Stimulated activated naive CD8-positive, alpha-beta T cell treated with anti-CD3 and anti-CD28 coated beads, Interleukin-15, Interleukin-2, amounts not matched to agents 100 U/mL and 50 U/mL, for 24 hours (primary cell): ENCODE measurements at places on chromosomes 7 and 10.

DNA sequence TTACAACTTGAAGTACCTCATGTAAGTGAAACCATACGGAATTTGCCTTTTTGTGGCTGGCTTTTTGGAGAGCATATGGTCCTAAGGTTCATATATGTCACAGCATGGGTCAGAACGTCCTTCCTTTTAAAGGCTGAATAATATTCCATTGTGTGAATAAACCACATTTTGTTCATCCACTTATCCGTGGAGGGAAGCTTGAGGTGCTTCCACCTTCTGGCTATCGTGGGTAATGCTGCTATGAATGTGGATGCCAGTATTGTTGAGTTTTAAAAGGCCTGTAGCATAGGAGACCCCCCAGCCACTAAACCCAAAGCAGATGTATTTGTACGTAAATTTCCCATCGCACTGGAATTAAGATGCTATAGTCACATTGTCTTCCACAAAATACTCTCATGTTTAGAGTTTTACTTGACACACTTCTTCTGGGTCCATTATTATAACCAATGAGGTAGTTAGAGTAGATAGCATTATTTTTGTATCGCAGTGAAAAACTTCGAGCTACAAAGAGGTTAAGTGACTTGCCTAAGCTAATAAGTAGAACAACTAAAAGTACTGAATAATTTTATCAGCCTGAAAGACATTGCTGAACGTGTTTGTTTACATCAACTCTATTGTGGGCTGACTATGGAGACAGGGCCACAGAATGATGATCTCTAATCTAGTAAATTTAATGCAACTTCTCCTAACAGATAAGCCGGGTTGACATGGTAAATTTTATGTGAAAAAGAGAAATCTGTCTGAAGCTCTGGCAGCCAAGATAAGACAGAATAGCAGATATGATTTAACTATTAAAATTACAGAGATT is 183.0 kb upstream of the CTBP2 start:
- DNase-seq = no peak

DNA sequence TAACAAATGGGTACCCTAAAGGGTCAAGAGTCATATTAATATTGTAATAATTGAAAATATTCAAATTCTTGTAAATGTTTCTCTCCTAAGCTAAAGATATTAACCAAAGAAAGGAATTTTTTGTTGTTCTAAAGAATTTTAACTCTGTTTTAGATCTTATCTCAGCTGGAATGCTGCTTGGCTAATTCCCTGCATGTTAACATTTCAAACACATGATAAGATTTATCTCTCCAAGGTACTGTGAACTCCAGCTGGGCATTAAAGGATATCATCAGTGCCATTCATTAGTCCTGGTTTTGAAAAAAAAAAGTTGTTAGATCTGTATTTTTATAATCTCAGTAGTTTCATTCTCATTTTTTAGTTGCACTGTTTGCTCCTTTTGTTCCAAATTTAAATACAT is 76.9 kb downstream of the MAPK8 start:
- no peak for DNase-seq

GRCh38 chr10:16505161-16505560 is 16.5 kb downstream of the C1QL3 start:
- no peak for DNase-seq

- no peak for DNase-seq
These were observed 47.8 kb upstream of the CALCR start for GRCh38 chr7:93622036-93623033.

DNA sequence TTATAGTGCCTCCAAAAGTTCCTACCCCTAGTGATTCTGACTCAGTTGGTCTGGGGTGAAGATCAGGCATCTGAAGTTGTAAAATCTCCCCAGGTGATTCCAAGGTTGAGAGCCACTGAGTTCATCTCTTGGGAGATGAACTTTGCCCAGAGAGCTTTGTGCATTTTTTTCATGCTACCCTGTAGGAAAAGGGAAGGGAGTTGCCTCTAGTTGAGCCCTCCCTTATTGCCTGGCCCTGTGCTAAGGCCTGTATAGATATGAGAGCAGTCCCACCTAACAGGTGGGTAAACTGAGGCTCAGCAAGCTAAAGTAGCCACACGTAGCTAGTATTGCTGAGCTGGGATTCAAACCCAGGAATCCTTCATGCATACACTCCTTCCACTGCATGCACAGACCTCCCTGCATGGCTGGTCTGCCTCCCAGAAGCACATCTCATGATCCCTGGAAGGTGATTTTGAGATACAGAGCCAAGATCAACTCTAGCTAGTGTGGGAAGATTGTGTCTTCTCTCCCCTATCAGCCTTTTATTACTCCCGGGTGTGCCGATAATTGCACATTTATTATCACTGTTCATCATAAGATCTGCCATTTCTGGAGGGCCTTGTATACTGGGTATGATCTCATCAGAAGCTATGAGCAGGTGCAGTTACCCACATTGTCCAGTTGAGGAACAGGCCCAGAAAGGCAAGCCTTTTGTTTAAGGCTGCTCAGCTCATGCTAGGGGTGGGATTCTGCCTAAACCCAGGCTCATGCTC is 47.0 kb downstream of the TBATA start:
- no peak for DNase-seq

DNA sequence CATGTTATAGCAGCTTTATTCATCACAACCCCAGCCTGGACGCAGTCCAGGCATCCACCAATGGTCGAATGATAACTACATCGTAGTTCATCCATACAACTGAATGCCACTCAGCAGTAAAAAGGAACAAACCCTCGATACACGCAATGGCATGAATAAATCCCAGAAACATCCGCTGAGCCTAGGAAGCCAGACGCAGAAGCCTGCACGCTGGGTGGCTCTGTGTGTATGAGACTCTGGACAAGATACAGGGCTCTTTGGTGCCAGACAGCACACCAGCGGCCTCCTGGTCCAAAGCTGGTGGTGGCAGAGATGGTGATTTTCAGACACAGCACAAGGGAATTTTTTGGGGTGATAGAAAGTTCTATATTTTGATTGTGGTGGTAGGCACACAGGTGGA is 10.0 kb upstream of the CRYGN start:
- no peak for DNase-seq

- DNase-seq = no peak
These were observed 408.4 kb downstream of the SUGCT start for GRCh38 chr7:40542982-40543741.

DNA sequence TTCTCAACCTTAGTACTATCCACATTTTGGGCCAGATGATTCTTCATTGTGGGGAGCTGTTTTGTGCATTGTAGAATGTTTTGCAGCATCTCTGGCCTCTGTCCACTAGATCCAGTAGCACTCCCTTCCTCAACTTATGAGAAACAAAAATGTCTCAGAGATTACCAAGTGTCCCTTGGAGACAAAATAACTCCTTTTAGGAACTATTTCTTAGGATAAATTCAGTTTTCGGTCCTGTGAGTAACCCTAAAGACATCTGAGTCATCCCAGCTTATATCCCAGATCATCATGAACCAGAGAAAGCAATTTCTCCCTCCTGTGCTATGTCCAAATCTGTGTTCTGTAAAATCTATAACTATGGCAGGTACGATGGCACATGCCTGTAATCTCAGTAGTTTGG is 266.6 kb upstream of the PHYHIPL start:
- DNase-seq = no peak
